ENCODE measurements at places on chromosomes 6 and 20. TPM values are rescaled to one million over a fixed set of nuclear protein-coding genes. Genes with fewer than 3 reads are reported as not detected.

DNA sequence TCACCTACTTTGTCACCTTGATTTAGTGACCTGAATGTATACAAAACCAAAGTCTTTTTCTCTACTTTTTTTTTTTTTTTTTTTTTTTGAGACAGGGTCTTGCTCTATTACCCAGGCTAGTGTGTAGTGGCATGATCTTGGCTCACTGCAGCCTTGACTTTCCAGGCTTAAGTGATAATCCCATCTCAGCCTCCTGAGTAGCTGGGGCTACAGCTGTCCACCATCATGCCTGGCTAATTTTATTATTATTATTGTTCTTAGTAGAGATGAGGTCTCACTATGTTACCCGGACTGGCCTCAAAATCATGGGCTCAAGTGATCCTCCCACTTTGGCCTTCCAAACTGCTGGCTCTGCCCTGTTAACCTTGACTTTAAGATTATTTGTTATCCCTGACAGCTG, 37.5 kb downstream of the CRISP2 start:
- no peaks in the 10 kb centered on the region for H3K4me1 ChIP-seq
- H3K36me3 ChIP-seq = no peaks in the 10 kb centered on the region
- no peak overlapping the region for H3K27ac ChIP-seq
- DNase-seq = no peak
- H3K27me3 ChIP-seq = no peaks in the 10 kb centered on the region

GRCh38 chr6:34560366-34561226, 4.5 kb upstream of the SPDEF start:
- no peaks in the 10 kb centered on the region for H3K4me1 ChIP-seq
- DNase-seq = no peak
- H3K36me3 ChIP-seq = no peaks in the 10 kb centered on the region
- H3K27me3 ChIP-seq = no peaks in the 10 kb centered on the region
- H3K4me3 ChIP-seq = no peak overlapping the region
- H3K27ac ChIP-seq = no peak overlapping the region

- H3K4me1 ChIP-seq = no peaks in the 10 kb centered on the region
- H3K4me3 ChIP-seq = no peak overlapping the region
- H3K27ac ChIP-seq = no peak overlapping the region
- no peak for DNase-seq
Observed at GRCh38 chr6:100913400-100914276, 32.5 kb upstream of the ASCC3 start.

The TSBP1 gene
- total RNA-seq = not detected
